A549 treated with AZD2906 at 1 μM for 4 hours (cell line): ENCODE measurements at places on chromosomes 2 and 18. TPM values are rescaled to one million over a fixed set of nuclear protein-coding genes. Genes with fewer than 3 reads are reported as not detected.

SULT1C2 gene
- total RNA-seq: 0.35 to 0.72 TPM (median 0.41 TPM) in 5 replicates

DCDC2C gene
- 0.15 to 0.82 TPM (median 0.40 TPM) in 5 replicates for total RNA-seq

RAX gene
- 0.01 TPM in 1 of 5 replicates, not detected in the others for total RNA-seq

LAMA3 gene
- 47.1 to 67.6 TPM (median 63.5 TPM) in 5 replicates for total RNA-seq
